ENCODE measurements at places on chromosomes 4 and X.

- no peak for DNase-seq
Measured at GRCh38 chrX:68826113-68826980, 2.5 kb upstream of the EFNB1 start.

GRCh38 chr4:101066626-101067170 lies 280.6 kb downstream of the PPP3CA start:
- DNase-seq = no peak

DNA sequence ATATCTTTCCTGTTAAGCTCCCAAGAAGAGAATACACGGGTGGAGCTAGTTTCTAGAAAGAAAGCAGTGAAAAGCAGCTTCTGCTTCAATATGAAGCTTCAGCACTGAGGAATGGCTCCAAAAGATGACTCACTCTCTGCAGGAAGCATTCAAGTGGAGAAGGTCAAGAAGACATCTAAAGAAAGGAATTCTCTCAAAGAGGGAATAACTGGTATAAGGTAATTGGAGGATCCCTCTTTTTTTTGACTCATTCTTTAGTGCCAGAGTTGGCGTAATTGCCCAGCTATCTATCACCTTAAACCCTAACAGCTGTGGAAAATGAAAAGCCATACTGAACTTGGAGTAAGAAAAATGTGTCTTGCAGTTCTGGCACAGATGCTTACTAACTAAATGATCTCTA lies 3.5 kb downstream of the EDA2R start:
- no peak for DNase-seq

- no peak for DNase-seq
Measured at GRCh38 chrX:124373348-124373747, 27.0 kb downstream of the SH2D1A start.

DNA sequence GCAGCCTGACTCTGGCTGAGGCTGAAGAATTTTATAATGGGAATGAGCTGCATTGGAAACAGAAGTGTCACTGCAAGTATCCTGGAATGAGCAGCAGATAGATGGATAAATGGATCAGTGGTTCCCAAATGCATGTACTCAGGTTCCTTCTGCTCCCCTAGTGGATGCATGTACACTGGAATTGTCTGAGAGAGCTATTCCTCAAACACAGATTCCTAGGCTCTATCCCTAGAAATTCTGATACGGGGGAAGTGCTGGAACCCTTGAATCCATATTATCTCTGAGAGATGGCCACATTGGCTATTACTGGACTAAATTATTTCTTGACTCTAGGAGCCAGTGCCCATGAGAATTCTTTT lies 64.8 kb downstream of the TMEM131L start:
- no peak for DNase-seq

DNA sequence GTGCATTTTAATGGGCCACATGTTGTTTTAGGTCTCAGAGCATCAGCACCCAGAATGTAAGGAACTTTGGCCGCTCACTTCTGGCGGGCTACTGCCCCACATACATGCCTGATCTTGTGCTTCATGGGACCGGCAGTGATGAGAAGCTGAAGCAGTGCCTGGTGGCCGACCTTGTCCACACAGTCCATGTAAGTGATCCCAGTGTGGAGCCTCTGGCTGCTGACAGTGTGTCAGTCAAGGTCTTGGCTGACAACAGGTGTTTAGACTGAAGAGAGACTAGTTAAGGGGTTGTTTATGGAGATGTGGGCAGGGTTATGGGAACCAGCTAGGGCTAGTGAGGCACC lies 101.4 kb downstream of the FNIP2 start:
- DNase-seq = no peak

GRCh38 chr4:21032089-21032645 lies 331.9 kb downstream of the PACRGL start:
- DNase-seq = no peak

DNA sequence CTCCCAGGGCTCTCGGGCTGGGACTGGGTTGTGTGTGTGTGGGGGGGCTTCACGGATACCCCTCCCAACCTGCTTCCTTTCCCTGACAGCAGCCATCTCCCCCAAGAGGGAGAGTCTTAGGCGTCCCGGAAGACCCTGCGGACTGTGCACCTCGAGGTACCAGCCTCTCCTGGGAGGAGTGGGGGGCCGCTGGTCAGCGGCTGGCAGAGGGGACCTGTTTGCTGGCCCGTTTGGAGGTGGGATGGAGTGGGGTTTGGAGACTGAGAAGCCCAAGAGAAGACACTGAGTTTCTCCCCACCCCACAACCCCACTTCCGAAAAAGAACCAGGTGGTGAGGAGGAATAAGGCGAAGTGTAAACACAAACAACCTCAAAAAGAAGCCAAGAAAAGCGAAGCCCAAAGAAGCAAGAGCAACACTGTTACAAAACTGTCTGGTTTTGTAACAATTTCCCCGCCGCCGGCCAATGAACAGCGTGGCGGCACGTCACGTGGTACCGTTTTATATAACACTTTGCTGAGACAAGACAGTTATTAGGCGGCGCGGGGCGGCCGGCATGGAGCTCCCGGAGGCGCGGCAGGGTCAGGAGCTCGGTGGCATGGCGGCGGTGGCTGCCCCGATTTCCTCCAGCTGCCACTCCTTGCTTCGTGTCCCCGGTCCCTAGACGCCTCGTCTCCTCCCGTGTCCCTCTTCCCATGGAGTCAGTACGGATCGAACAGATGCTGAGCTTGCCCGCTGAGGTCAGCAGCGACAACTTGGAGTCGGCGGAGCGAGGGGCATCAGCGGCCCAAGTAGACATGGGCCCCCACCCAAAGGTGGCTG lies at the start of gene LONRF3:
Gene LONRF3, plus strand, starts transcription at position 531 of the 820 bp plus-strand sequence. Its CDS starts 163 bp downstream, at position 694.
- DNase-seq = peak; percentile 51

DNA sequence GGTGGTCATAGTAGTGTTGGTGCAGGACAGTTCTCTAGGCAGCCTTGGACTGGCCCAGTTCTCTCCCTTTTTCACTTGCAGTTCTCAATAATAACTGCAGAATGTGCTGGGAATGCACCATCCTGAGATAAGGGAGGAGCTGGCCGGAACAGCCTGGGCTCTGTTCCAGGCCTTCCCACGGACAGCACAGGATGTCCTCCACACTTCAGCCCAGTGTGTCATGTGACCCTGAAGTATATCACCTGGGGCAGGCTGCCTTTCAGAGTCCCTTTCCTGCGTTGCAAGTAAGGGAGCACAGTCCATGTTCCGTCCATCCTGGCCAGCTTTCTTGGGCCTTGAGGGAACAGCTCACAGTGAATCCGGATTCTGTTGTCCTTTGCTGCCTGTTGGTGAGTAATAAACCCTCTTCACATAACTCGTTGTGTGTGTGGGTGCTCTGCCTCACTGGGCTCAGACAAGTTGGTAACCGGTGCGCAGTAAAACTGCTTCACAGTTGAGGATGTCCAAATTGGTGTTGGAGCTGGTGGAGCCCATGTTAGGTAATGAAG lies 32.3 kb upstream of the BBS12 start:
- DNase-seq = no peak

GRCh38 chr4:121155893-121156292 lies 8.2 kb downstream of the TNIP3 start:
- DNase-seq = peak; percentile 29

DNA sequence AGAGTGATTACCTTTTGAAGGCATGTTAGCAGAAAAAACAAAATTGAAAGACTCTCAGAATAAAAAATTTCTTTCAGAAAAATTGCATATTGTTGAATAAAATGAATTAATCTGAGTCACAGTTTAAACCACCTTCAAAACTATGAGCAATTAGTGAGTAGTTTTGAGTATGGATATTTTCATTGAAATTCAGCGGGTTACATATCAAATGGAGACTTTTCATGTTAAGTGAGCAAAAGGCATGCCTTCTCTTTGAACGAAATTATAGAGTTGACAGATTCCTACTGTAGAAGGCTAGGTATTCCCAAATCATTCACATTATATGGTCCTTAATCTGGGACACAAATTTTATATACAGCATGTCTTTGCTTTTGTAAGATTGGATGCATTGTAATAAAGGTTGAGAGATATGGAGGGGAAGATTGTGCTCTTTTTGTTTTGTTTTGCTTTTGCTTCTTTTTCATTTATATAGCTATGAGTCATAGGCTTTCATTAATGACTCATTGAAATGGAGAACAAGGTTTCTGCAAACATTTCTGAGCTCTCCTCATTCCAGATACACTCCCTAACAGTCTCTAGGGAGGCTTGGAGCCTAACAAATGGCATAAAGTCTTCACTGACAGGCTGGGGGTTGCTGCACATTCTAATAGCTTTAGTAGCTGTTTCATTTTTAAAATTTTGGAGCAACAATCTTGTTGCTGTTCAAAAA lies 21.6 kb downstream of the PCDH18 start:
- DNase-seq = peak; percentile 79

- DNase-seq = no peak
Measured at GRCh38 chrX:100424012-100424411, 13.9 kb upstream of the PCDH19 start.

DNA sequence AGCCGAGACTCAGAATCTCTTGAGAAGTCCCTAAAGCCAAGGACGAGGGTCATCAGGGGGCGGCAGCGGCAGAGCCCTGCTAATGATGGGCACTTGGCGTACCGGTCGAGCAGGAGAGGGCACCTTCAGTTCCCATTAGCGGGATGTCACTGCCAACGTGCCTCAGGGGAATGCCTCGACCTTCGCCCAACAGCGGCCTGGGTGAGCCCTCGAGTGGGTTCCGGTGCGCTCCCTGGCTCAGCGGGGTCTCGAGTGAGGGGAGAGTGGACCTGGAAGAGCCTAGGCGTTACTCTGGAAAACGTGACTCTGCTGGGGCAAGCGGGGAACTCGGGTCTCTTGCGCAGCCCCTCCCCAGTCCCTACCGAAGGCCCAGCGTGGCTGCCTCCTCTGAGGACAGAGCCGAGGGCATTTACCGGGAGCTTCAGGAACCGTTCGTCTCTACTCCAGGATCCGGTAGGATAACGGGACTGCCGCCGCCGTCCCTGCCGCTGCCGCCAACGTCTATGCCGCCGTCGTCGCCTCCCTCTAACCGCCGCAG lies 36.9 kb downstream of the PGRMC1 start:
- DNase-seq = no peak

- DNase-seq = no peak
Measured at GRCh38 chr4:133802359-133803140, 399.0 kb downstream of the PABPC4L start.

GRCh38 chrX:120456973-120457372 lies 12.1 kb downstream of the LAMP2 start:
- no peak for DNase-seq

GRCh38 chr4:47209833-47210232 lies 178.5 kb downstream of the GABRB1 start:
- no peak for DNase-seq

GRCh38 chr4:138291431-138291830 lies 49.3 kb upstream of the SLC7A11 start:
- no peak for DNase-seq

DNA sequence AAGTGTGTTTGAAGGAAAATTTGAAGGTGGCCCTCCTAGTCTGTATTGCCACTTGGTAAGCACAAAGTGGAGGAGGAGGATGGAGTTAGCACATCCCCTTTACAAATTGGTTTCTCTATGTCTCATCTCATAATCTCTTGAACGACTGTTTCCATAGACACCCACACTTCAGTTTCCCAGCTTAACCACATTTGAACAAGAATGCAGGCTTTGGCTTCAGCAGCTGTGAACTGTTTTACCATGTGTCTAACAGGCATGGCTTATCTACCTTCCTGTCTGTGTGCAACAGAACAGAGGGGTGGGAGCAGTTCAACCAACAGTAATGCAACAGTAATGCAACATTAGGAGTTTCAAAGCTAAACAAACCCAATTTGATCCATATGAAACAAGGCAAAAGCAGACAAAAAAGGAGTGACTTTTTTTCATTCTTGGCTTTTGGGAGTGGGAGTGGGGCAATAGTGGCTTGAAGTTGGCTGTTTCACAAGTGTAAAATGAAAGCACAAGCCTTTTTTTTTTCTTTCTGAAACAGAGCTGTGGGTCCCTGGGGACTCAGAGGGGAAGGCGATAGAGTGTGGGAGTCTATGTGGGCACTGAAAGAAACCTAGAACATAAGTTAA lies 108.0 kb downstream of the ITM2A start:
- no peak for DNase-seq

GRCh38 chr4:141021397-141022110 lies 111.7 kb downstream of the RNF150 start:
- no peak for DNase-seq

DNA sequence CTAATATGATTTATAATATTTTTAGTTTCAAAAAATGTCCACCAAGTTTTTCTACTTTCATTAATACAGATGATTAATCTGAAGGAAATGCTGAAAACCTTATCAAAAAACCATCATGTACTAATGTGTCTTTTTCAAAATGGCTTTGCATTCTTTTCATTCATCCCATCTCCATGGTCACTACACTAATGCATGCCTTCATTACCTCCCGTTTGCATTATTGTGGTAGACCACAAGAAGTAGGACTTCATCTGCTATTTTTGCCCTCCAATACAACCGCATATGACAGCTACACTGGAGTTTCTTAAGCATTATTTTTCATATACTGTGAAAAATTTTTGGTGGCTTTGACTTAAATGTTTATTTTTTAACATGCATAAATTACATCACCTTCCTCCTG lies 37.9 kb upstream of the FSTL5 start:
- DNase-seq = no peak

GRCh38 chr4:74353858-74354257 lies 11.1 kb upstream of the EREG start:
- no peak for DNase-seq

GRCh38 chr4:165472943-165473676 lies 94.3 kb downstream of the CPE start:
- DNase-seq = no peak

- DNase-seq = peak; percentile 46
Measured at GRCh38 chrX:119880552-119881437, 9.2 kb downstream of the NDUFA1 start.

- no peak for DNase-seq
Measured at GRCh38 chr4:159049780-159050375, 53.0 kb upstream of the RAPGEF2 start.

- DNase-seq = no peak
Measured at GRCh38 chrX:40570346-40571093, 10.2 kb upstream of the ATP6AP2 start.

GRCh38 chr4:81214144-81214880 lies 710 bp downstream of the PRKG2 start:
- DNase-seq = no peak

DNA sequence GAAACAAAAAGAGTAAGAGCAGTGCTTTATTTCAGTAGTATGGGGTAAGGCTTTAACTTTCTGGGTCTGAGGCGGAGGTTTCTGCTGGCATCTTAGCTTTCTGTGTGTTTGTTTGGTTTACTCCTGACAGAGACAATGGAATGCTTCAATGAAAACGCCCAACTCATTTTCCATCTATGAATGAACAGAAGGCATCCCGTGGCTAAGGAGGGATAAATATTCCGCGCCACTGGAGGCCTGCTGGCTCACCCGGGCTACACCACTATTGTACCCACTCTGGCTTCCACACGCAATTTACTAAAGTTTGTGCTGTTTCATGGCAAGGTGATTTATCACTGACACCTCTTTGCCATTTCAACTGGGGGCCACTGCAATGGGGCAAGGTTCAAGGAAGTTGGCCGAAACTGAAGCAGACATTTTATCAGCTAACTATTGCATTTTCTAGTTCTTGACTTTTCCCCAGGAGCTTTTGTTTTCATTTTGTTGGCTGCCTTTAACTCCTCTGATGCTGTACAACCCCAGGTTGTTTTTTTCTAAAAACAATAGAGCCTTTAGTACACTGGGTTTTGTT lies 32.8 kb upstream of the PPARGC1A start:
- DNase-seq = no peak

GRCh38 chr4:74283614-74284013 lies 24.7 kb upstream of the EPGN start:
- DNase-seq = peak; percentile 74

Data from LoVo (cell line).